Neural progenitor cell (in vitro differentiated cells): ENCODE measurements at places on chromosomes 7 and 10.
A peak's percentile ranks its signal among the peaks of the same experiment; 100 is the strongest.

DNA sequence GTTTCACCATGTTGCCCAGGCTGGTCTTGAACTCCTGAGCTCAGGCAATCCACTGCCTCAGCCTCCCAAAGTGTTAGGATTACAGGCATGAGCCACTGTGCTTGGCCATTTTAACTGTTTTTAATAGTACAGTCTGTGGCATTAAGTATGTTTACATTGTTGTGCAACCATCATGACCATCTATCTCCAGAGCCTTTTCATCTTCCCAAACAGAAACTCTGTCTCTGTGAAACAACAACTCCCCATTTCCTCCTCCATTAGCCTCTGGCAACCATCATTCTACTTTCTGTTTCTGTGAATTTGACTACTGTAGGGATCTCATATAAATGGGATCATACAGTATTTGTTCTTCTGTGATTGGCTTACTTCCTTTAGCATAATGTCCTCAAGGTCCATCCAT lies 48.3 kb upstream of the SEPHS1 start:
- no peak for DNase-seq

GRCh38 chr10:119189811-119190282 lies 11.2 kb upstream of the PRDX3 start:
- no peak for DNase-seq

GRCh38 chr7:137296576-137296975 lies 47.0 kb downstream of the PTN start:
- no peak for DNase-seq

- no peak for DNase-seq
Observed at GRCh38 chr7:46900312-46901263, 681.3 kb downstream of the TNS3 start.

DNA sequence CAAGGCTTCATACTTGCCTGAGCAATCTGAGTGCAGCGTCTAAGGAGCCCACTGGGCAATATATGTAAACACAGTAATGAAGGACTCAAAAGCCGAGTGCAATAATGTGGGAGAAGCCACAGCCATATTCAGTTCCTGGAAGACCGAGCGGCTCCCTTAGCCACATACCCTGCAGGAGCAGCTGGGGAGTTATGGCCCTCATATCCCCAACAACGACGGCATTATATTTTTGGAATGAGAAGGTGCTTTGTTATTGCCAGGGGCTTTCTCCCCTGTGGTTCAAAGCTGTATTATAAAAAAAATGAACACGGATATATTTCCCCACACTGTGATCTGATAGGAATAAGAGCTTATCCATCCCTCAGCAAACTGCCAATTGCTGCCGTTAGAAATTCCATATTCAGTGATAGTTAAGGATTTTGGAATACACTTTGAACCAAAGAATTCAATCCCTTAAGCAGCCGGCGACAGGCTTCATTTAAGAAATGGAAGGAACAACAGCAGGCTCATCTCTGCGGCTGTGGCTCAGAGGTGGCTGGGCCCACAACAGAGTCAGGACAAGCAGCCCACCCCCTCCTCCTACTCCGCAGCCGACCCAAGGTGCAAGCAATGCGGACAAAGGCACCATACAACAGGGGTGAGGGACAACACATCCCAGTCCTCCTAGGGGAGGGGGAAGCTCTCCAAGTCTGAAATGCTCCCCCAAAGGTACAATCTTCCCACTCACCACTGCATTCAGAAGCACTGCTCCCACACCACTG lies 77.2 kb downstream of the TNS3 start:
- no peak for DNase-seq

DNA sequence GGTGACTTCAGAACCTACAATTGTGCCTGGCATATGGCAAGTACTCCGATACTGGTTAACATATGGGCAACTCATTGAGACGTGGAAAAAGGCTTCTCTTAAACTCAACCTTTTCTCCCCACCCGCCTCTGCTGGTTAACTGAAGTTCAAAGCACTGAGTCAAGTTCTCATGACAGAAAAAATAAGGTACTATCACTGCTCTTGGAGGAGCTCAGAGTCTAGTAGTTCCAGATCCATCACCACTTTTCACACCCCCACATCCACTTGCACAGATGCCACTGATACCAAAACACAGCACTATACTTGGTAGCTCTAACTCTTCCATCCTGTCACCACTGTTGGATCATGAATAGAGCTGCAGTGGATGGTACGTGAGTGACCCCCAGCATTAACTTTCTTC lies 36.2 kb downstream of the CCDC6 start:
- no peak for DNase-seq

- peak; percentile 37 for DNase-seq
Observed at GRCh38 chr7:78770422-78771410, 682.8 kb downstream of the MAGI2 start.

GRCh38 chr7:2575046-2575732 lies 16.4 kb downstream of the IQCE start:
- no peak for DNase-seq

- DNase-seq: peak; percentile 71
Observed at GRCh38 chr7:151410405-151411390, 860 bp upstream of the WDR86 start.

DNA sequence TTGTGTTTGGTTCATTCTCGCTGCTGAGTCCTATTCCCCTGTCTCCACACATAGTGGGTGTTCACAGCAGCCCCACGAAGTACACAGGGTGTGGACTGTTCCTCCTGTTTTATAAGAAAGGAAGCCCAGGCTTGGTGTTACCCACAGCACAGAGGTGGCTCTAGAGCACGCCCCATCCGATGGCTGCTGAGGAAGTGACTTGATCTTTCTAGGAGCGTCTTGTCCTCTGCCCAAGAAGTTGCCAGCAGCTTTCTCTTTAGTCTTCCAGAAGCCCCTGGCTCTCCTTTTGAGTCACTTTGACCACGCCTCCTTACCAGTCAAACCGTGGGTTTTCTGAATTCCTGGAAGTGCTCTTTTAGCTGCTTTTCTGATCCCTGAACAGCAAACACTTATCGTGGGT lies 94.0 kb downstream of the GRK5 start:
- no peak for DNase-seq

DNA sequence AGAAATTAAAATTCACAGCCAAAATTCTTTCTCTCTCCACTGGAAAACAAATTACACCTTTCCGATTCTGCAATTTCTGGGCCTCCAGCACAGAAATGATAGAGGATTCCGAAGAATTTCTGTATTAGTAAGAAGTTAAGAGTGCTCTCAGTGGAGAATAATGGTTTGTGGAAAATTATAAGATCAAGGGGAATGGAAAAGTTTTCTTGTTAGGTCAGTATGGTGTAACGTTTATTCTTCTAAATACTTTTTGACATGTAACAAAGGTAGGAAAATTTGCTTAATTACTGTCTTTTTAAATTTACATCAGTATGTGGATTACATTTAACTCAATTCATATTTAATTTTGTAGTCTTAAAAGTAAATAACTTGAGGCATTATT lies 288.3 kb upstream of the NFE2L3 start:
- DNase-seq: no peak

DNA sequence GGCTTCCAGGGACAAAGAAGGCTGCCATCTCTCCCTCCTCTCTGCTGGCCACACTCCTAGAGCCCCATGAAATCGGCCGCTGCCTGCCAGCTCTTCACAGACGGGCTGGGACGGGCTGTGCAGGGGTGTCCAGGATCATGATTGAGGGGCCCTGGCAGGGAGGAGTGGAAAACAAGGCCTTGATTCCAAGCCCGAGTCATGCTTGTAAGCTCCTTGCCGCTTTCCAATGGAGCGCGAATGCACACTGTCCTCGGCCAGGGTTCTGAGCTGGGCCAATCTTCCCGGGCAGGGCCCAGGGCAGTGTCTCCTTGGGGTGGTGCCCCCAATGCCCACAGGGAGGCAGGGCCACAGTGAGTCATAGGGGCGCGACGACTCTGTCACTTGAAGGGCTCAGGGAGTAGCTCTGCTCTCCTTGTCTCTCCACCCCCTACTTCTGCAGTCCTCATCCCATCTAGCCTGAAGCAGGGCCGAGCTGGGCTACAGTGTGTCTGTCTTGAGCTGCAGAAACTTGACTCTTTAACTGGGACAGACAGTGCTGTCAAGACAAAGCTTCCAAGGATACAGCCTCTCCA lies 186.2 kb upstream of the SVIL start:
- no peak for DNase-seq

DNA sequence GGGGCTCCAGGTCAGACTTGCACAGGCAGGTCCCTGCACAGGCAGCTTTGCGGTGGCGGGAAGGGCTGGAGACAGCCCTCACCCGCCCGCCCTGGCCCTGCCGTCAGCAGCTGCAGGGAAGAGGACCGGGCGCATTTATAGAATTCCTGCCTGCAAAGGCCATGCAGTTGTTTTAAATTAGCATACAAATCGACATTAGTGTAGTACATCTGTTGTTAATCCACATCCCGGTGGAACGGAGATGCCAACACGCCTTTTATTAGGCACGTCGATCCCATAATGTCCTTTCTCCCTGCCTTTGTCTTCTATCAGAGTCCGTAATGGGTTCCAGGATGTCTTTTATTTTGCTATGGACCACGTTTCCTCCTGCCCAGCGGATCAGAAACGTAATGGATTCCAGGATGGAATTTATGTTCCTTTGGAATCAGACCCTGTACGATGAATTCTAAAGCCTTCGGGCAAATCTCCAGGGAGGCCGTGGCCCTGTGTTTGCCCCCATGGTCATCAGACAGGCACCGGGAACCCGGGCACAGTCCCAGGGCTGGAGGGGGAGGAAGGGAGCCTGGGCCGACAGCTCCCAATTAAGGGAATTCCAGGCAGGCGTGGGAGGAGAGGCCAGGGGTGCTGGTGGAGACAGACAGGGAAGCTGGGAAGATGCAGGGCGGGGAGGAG lies 123.9 kb downstream of the COL26A1 start:
- peak; percentile 79 for DNase-seq

DNA sequence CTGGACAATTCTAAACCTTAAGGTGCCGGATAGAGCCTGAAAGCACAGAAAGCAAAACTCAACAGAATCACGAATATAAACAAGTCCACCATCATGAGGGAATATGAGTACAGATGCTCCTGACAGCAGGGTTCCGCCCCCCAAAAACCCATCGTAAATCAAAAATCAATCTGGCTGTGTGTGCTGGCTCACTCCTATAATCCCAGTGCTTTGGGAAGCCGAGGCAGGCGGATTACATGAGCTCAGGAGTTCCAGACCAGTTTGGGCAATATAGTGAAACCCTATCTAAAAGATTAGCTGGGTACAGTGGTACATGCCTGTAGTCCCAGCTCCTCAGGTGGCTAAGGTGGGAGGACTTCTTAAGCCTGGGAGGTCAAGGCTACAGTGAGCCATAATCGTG lies 12.2 kb downstream of the BUD31 start:
- no peak for DNase-seq

DNA sequence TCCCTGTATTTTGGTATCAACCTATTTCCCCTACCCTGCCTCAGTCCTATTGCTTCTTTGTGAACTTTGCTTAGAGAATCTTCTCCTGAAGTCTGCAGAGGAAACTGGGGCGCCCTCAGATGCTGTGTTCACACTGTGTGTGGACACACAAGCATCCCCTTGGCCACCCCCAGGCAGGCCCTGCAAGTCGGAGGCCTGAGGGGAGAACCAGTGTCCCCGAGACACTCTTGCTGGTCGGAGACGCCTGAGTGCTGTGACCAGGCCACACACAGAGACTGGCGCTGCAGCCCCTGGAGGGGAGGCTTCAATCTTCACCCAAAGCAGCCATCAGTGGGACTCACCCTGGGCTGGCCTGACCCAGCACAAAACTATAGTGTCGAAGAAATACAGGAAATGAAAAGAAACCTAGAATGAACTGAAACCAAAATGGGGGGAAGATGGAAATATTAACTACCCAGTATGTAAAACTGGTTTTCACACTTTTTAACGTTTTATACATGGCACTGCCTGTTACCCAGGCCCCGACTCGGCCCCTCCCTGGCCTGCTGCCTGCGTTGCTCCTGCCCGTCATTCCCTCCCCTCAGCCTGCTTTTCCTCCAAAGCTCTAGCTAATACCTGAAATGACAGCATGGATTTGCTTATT lies 48.4 kb upstream of the FAM20C start:
- no peak for DNase-seq
